ENCODE measurements at places on chromosomes 1 and 21.

GRCh38 chr1:245337829-245338484, 183.2 kb downstream of the KIF26B start:
- DNase-seq, result no peak

GRCh38 chr1:203306089-203306964, 1.0 kb downstream of the BTG2 start:
- DNase-seq, result peak; percentile 33

GRCh38 chr21:38804030-38804788, 1.5 kb upstream of the ETS2 start:
- no peak for DNase-seq

GRCh38 chr1:78303620-78304019, 187.2 kb upstream of the PTGFR start:
- DNase-seq, result no peak

GRCh38 chr1:181504399-181504842, 21.1 kb downstream of the CACNA1E start:
- no peak for DNase-seq

- no peak for DNase-seq
Measured at GRCh38 chr1:116243333-116244054, 129.6 kb upstream of the ATP1A1 start.

- DNase-seq, result no peak
Measured at GRCh38 chr1:59532102-59532501, 235.2 kb downstream of the FGGY start.

DNA sequence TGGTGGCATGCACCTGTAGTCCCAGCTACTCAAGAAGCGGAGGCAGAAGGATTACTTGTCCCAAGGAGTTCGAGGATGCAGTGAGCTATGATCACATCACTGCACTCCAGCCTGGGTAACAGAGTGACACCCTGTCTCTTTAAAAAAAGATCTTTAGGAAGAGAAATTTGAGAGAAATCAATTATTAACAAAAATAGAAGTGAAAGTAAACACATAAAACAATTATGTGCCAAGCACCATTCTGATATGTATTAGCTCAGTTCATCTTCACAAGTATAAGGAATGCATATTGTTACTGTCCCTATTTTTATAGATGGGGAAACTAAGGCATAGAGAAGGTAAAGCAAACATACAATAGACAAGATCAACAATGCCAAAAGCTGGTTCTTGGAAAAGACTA, 48.1 kb downstream of the MATN1 start:
- no peak for DNase-seq

- DNase-seq, result no peak
Measured at GRCh38 chr1:8818325-8818775, 910 bp upstream of the RERE start.

DNA sequence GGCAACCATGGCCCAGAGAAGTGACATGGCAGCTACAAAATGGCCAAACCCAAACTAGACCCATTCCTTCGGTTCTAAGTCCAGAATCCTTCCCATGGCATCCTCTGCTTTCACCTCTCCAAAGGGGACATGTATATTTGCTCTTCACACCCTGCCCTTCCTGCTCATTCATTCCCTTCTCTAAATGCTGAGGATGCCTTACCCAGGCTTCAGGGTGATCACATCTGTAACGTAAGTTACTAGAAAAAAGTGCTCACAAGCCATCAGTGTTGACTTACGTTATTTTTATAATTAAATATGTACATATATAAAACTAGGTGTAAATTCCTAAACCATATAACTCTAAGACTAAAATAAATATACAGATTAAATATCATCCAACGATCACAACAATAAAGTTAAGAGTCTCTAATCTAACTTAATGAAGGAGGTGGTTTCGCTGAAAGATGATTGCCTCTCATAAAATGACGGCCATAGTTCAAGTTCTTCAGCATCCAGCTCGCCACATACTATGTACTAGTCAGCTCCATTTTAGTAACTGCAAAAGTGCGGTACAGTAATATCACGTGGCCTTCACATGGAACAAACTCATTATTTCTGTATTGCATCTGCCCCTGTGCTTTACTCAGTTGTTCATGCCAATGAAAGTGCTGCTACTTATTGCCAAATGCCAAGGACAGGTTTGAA, 74.6 kb downstream of the TENT5C start:
- DNase-seq, result no peak

- no peak for DNase-seq
Measured at GRCh38 chr1:204736836-204737235, 51.3 kb upstream of the LRRN2 start.

- DNase-seq, result no peak
Measured at GRCh38 chr1:100448366-100448765, 89.6 kb upstream of the GPR88 start.

GRCh38 chr21:31042080-31042464, 3.8 kb upstream of the KRTAP19-8 start:
- DNase-seq, result no peak

- DNase-seq, result no peak
Measured at GRCh38 chr1:79499541-79499940, 493.0 kb upstream of the ADGRL4 start.

DNA sequence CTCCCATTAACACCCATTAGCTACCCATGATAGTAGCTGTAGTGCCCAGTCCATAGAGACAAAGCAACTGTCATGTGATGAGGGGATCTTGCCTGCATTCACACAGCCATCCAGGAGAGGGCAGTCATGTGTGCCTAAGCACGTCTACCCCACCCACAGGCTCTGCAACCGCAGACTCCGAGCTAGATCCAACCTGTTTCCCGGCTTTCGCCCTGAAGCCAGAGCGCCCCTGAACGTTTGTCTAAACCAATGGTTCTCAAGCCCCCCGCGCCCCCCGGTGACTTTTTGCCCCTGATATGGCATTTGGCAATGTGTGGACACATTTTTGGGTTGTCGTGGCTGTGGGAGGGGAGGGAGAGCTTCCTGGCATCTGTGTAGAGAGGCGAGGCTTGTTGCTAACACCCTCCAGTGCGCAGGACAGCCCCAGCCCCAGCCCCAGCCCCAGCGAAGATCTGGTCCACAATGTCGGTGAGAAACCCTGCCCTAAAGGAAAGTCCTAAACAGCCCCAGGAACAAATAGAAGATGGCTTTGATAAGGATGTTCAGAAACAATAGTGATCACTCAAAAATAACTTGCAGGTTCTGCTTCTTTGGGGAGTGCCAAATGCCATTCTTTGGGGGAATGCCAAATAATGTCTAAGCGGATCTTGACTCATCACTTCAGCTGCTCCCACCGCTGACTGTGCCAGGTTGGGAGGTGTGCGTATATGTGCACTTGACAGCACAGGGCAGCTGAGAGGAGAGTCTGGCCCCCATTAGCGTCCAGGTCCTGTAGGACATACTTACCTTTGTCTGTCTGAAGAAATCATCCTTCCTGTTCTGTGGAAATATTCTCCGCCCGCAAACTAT, 34.5 kb downstream of the SLC44A3 start:
- DNase-seq, result peak; percentile 45

- no peak for DNase-seq
Measured at GRCh38 chr1:89786628-89787214, 34.1 kb upstream of the LRRC8D start.

DNA sequence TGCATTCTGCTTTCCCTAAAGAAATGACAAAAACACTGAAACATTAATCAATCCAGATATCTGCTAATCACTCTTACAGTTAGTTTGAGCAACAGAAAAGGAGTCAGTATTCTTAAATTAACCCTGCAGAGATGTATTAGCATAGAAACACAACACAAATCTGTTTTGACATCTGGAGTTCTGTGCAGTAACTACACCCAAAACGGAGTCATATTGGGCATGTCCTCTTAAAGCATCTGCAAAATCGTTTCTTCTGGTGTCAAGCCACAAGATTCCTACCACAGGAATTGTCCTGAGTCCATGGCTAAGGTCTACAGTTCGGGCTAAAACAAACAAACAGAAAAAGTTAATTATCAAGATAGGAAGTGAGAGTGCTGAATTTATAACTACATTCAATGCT, 332.1 kb upstream of the PKN2 start:
- no peak for DNase-seq

- DNase-seq, result no peak
Measured at GRCh38 chr21:44093761-44094160, 13.4 kb upstream of the PWP2 start.

- DNase-seq, result no peak
Measured at GRCh38 chr1:235265900-235266299, 62.1 kb downstream of the ARID4B start.

- DNase-seq, result no peak
Measured at GRCh38 chr1:203182387-203182953, 4.0 kb downstream of the CHI3L1 start.

DNA sequence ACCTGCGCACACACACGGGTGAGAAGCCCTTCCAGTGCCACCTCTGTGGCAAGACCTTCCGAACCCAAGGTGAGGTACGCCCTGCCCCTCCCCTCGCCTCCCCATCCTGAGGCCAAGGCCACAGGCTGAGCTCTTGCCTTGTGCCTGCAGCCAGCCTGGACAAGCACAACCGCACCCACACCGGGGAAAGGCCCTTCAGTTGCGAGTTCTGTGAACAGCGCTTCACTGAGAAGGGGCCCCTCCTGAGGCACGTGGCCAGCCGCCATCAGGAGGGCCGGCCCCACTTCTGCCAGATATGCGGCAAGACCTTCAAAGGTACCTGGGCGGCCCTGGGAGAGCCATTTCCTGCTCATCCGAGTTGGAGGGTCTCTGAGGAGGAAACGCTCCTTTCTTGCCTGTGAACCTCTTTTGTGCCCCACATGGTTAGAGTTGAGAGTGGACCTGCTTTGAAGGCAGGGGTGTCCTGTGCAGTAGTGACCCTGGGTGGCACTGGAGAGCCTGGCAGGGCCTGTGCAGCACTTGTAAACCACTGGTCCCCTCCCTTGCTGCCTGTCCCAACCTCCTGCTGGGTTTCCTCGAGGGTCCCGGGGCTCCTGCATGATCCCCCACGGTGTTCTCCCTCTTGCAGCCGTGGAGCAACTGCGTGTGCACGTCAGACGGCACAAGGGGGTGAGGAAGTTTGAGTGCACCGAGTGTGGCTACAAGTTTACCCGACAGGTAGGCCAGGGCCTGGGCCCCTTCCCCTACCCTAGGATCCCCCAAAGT, 8.5 kb downstream of the ZBTB48 start:
- no peak for DNase-seq

GRCh38 chr1:160437432-160438316, 37.3 kb downstream of the VANGL2 start:
- DNase-seq, result no peak
